ENCODE measurements at places on chromosomes 7 and 10.

- peak; percentile 22 for DNase-seq
Measured at GRCh38 chr7:143408686-143409561, at the start of gene EPHA1. TSS of gene EPHA1 (minus strand) at chr7:143408856. CDS start at chr7:143408805, 51 bp downstream.

DNA sequence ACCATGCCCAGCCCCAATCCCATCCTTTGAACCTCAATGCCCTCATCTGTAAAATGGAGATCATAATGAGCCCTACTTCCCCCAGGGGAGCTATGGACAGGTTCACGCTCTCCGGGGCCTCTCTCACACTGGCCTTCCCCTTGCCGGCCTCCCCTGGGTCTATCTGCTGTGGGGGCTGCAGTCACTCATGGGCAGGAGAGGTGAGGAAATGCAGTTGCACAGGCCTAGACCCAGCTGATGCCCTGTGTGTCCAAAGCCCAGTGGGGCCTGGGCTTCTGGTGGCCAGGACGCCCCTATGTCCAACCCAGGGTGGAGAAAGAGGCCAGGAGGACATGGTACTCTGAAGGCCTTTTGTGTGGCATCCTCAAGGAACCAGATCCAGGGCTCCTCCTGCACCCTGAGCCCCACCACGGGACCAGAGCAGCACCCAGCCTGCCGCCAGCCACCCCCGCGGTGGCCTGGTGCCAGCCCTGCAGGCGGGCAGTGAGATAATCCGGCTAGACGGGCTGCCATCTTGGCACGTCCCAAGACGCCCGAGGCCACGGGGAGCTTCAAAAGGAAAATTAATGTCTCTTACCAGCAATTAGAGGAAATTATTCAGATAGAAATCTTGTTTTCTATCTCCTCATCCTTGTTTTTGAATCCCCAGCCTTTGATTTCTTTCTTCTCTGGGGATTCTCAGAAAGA is 39.0 kb downstream of the MYL10 start:
- no peak for DNase-seq

- no peak for DNase-seq
Measured at GRCh38 chr7:79709574-79710409, 256.3 kb upstream of the MAGI2 start.

GRCh38 chr7:69749994-69750393 is 151.7 kb downstream of the AUTS2 start:
- no peak for DNase-seq

DNA sequence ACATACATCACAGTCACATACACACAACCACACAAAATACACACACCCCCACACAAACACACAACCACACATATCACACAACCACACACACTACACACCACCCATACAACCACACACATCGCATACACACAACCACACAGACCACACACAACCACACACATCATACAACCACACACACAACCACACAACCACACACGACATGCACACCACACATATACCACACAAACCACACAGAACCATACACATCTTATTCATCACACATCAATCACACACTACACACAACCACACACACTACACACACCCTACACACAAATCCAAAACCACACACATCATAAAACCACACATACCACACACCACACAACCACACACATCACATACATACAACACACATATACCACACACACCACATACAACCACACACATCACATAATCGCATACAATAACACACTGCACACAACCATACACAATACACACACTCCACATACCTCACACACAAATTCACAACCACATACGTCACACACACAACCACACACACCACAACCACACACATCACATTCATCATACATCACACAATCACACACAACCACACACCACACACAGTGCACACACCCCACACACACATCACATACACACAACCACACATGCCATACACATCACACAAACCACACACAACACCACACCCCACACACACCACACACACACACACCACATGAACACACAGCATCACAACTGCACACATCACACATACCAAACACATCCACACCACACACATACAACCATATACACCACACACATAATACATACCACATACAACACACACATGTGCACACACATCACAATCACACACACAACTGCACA is 30.4 kb downstream of the GPRIN2 start:
- DNase-seq, result no peak

- DNase-seq, result no peak
Measured at GRCh38 chr10:97475936-97476594, 22.2 kb downstream of the MMS19 start.
